ENCODE measurements at places on chromosomes 2 and 18. TPM values are rescaled to one million over a fixed set of nuclear protein-coding genes. Genes with fewer than 3 reads are reported as not detected.

GRCh38 chr2:32931519-32931918, 15.2 kb upstream of the LTBP1 start:
- no peak for DNase-seq

Gene GRB14
- total RNA-seq = 4.1 TPM

DNA sequence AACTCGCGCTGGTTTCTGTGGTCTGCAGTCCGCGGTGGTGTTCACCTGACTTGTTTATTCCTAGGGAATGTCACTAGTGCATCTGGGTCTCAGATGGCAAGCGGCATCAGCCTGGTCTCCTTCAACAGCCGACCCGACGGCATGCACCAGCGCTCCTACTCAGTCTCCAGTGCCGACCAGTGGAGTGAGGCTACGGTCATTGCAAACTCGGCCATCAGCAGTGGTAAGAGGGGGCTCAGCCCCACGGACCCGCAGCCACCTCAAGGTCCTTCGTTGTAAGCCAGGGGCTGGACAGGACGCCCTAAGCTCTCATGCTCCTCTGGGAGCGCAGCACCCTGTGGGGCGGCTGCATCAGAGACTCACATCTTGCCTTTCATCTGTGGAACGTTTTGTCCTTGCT, 237.5 kb downstream of the GBX2 start:
- no peak for DNase-seq

- no peak for DNase-seq
Observed at GRCh38 chr2:233414777-233415570, 60.7 kb downstream of the DGKD start.

GRCh38 chr2:191270306-191271161, 25.3 kb downstream of the MYO1B start:
- DNase-seq = no peak

Data from SK-MEL-5 (cell line).